ENCODE measurements at places on chromosomes 5 and 9.

GRCh38 chr5:32307769-32308194 is 5.0 kb downstream of the MTMR12 start:
- DNase-seq: no peak

- DNase-seq: no peak
Observed at GRCh38 chr9:123457583-123457982, 101.6 kb downstream of the CRB2 start.

DNA sequence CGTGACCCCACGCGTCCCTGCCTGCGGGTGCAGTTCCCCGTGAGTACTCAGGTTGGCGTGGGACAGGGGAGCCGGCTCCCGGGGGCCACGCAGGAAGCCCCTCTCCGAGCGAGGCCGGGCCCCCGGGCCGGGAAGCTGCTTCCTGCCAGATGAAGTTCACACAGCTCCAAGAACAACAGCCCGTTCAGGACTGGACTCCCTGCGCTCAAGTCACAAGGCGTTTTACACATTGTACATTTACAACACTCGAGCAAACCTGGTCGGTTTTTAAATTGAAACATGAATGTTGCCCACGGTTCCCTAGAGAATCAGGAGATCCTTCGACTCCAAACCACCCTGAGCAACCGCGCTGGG is 22.4 kb downstream of the SLC9A3 start:
- no peak for DNase-seq

DNA sequence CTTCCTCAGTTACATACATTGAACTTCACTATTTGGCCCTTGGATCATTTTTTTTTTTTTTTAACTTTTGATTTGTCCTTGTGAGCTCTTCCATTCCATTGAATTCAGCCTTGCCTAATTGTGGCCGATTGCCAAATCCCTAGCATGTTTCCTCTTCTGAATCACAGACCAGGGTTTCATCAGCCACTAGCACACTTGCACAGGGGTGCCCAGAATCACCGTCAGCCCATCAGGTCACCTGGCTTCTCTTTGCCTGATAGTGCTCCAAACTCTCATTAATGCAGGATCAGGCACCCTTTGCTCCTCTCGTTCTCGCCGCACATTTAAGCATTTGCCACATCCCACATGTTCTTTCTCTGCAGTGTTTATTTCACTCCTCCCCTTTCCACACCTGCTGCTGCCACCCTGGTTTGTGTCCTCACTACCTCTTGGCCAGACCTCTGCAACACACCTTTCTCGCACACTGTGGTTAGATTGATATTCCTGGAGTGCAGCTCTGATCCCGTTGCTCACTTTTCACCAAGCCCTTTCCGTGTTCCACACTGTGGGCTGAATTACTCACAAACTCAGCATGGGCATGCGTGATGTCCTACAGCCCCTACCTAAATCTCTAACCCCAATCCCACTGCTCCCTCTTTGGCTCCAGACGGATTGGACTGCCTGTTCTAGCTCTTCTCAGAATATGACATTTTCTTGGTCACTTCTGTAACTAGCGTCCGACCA is 9.8 kb downstream of the PIK3R1 start:
- no peak for DNase-seq

DNA sequence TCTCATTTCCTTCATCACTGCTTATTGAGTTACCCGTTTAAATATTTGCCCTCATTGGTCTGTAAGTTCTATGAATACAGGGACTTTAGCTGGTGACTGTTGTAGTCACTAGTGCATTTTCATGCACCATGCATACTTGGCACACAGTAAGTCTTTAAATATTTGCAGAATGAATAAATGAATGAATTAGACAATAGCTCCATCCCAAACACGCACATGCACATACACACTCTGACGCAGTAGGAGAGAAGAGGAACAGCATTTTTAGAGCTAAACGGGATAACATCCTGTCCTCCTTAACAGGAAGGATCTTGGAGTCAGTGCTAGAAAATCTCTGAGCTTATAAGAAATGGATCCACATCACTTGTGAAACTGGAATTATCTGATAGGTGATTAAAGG is 447.7 kb downstream of the KIF4B start:
- DNase-seq: no peak

DNA sequence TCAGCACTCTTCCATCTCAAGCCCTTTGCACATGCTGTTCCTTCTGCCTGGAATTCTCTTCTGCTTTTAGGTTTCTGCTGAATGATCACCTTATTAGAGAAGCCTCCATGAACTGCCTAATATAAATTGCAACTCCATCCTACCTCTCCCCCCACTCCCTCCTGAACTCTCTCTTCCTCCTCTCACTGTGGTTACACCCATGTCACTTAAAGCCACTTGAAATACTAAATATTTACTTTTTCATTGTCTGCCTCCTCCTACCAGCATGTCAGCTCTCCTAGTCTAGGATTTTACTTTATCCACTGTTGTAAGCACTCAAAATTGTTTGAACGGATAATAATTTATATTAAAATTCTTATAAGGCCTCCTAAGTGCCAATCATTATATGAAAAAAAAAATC is 43.8 kb downstream of the ACTL7B start:
- DNase-seq: no peak
